Melanocyte of skin (primary cell): ENCODE measurements at places on chromosomes 4 and X. TPM values are rescaled to one million over a fixed set of nuclear protein-coding genes. Genes with fewer than 3 reads are reported as not detected.

The ZNF275 gene
- total RNA-seq, result 6.9 and 7.7 TPM in 2 replicates

The TSPAN6 gene
- total RNA-seq, result 16.0 and 20.1 TPM in 2 replicates

The SLC2A9 gene
- total RNA-seq, result 1.5 and 2.1 TPM in 2 replicates

The SATL1 gene
- not detected in 2 replicates for total RNA-seq

The TRPC3 gene
- not detected in 2 replicates for total RNA-seq

The DACH2 gene
- under 0.01 TPM in 1 of 2 replicates, not detected in the other for total RNA-seq

The FGFR3 gene
- under 0.01 and 0.36 TPM in 2 replicates for total RNA-seq

The CYSLTR1 gene
- not detected in 2 replicates for total RNA-seq

The IL21 gene
- not detected in 2 replicates for total RNA-seq

The USP17L29 gene
- not detected in 2 replicates for total RNA-seq

The MMRN1 gene
- total RNA-seq, result under 0.01 TPM in 1 of 2 replicates, not detected in the other

The BST1 gene
- total RNA-seq, result 14.1 and 29.8 TPM in 2 replicates

The SMIM10L2A gene
- total RNA-seq, result under 0.01 and 0.36 TPM in 2 replicates

The FGF2 gene
- total RNA-seq, result 2.1 and 3.3 TPM in 2 replicates

The PAGE4 gene
- not detected in 2 replicates for total RNA-seq

The TADA2B gene
- total RNA-seq, result 13.7 and 15.1 TPM in 2 replicates

The GRPR gene
- total RNA-seq, result 0.33 TPM in 1 of 2 replicates, not detected in the other

The KIAA1210 gene
- total RNA-seq, result not detected in 2 replicates

The SPANXN3 gene
- total RNA-seq, result not detected in 2 replicates

The BGN gene
- 0.36 TPM in 1 of 2 replicates, not detected in the other for total RNA-seq

The ODAPH gene
- total RNA-seq, result not detected in 2 replicates

The RTL3 gene
- total RNA-seq, result not detected in 2 replicates

The GABRG1 gene
- not detected in 2 replicates for total RNA-seq

The CABS1 gene
- not detected in 2 replicates for total RNA-seq

The ZNF185 gene
- total RNA-seq, result 0.33 and 0.62 TPM in 2 replicates

The SLC38A5 gene
- 0.34 and 1.8 TPM in 2 replicates for total RNA-seq

The USP9X gene
- total RNA-seq, result 110 and 216 TPM in 2 replicates

The C4orf36 gene
- total RNA-seq, result 0.62 and 0.67 TPM in 2 replicates

The RBMX2 gene
- 17.0 and 20.5 TPM in 2 replicates for total RNA-seq

The MSX1 gene
- 0.31 and 2.0 TPM in 2 replicates for total RNA-seq

The AKAP4 gene
- total RNA-seq, result not detected in 2 replicates

The SYP gene
- 1.8 and 2.1 TPM in 2 replicates for total RNA-seq

The FAM184B gene
- 0.67 and 1.4 TPM in 2 replicates for total RNA-seq

The F8A3 gene
- total RNA-seq, result 0.77 and 1.7 TPM in 2 replicates

The ARMCX4 gene
- 2.0 and 3.2 TPM in 2 replicates for total RNA-seq

The RPGR gene
- 18.0 and 21.3 TPM in 2 replicates for total RNA-seq

The CLDN22 gene
- not detected in 2 replicates for total RNA-seq

The S100G gene
- total RNA-seq, result not detected in 2 replicates

The TSPAN7 gene
- total RNA-seq, result 0.15 TPM in 1 of 2 replicates, not detected in the other

The MED28 gene
- total RNA-seq, result 5.9 and 16.0 TPM in 2 replicates

The TRIM60 gene
- total RNA-seq, result not detected in 2 replicates

The PRRG1 gene
- total RNA-seq, result 8.3 and 23.3 TPM in 2 replicates

The PRDM5 gene
- total RNA-seq, result 8.5 and 12.7 TPM in 2 replicates

The ELF2 gene
- 23.1 and 32.7 TPM in 2 replicates for total RNA-seq

The MAGED4B gene
- total RNA-seq, result 12.4 and 33.1 TPM in 2 replicates

The TLR1 gene
- 6.3 and 8.2 TPM in 2 replicates for total RNA-seq

The ZNF41 gene
- total RNA-seq, result 5.3 and 5.6 TPM in 2 replicates

The COX7B2 gene
- total RNA-seq, result not detected in 2 replicates

The HTR2C gene
- total RNA-seq, result not detected in 2 replicates

The PPARGC1A gene
- 1.00 and 6.2 TPM in 2 replicates for total RNA-seq

The DCTD gene
- 50.2 and 61.1 TPM in 2 replicates for total RNA-seq

The ZFP42 gene
- 0.36 and 0.69 TPM in 2 replicates for total RNA-seq

The PDLIM3 gene
- 12.0 and 35.6 TPM in 2 replicates for total RNA-seq

The MND1 gene
- total RNA-seq, result 5.2 and 5.8 TPM in 2 replicates

The GRIA2 gene
- not detected in 2 replicates for total RNA-seq
